ENCODE measurements at places on chromosomes 6 and 20. TPM values are rescaled to one million over a fixed set of nuclear protein-coding genes. Genes with fewer than 3 reads are reported as not detected.

DNA sequence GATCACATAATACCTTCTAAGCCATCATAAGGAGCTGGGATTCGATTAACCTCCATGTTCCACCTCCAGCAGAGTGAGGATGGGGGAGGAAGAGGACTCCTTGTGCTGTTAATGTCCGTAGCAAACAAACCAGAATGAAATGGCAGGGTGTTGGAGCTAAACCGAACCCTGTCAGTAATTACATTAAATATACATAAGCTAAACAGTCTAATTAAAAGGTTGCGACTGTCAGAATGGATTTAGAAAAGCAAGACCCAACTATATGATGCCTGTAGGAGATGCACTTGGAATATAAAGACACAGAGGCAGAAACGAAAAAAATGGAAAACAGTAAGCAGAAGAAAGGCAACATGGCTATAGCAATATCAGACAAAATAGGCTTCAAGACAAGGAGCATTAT is 13.2 kb downstream of the PREX1 start:
- H3K27me3 ChIP-seq: no peaks in the 10 kb centered on the region
- no peak for DNase-seq
- peaks cover 67% of the 10 kb centered on the region for H3K4me1 ChIP-seq
- peaks cover 72% of the 10 kb centered on the region for H3K36me3 ChIP-seq
- H3K27ac ChIP-seq: no peak overlapping the region

Gene RIMS1
- total RNA-seq: not detected

- H3K27ac ChIP-seq: no peak overlapping the region
- H3K36me3 ChIP-seq: no peaks in the 10 kb centered on the region
- no peak for DNase-seq
Observed at GRCh38 chr6:33656844-33657243, 35.7 kb downstream of the ITPR3 start.

GRCh38 chr6:21359926-21360325 is 233.6 kb upstream of the SOX4 start:
- H3K36me3 ChIP-seq: no peaks in the 10 kb centered on the region
- no peak overlapping the region for H3K4me3 ChIP-seq
- no peak for DNase-seq
- no peak overlapping the region for H3K27ac ChIP-seq

Gene GJA1
- 3.4 TPM for total RNA-seq

DNA sequence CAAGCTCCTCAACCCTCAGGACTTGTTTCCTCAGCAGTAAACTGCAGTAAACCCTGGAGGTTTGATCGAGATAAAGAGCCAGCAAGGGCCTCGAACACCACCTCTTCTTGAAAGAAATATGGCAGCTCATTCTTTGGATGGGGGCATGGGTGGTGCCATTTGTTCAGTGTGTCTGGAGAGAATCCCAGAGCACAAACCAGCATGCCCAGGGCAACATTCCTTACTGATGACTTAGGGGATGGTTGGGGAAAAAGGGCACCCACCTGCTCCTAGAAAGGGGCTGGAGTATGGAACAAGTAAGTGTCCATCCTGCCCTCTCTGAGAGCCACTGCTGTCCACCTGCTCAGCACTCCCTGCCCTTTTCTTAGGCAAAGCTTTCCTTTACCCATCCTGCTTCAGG is 31.3 kb upstream of the ZFAND3 start:
- no peak for DNase-seq
- H3K27me3 ChIP-seq: peaks cover 28% of the 10 kb centered on the region
- H3K4me3 ChIP-seq: no peak overlapping the region
- no peaks in the 10 kb centered on the region for H3K36me3 ChIP-seq
- H3K4me1 ChIP-seq: peaks cover 20% of the 10 kb centered on the region
- no peak overlapping the region for H3K27ac ChIP-seq

GRCh38 chr6:158072083-158072721 is 90.5 kb downstream of the SYNJ2 start:
- peak; percentile 90 for DNase-seq
- no peak overlapping the region for H3K4me3 ChIP-seq
- H3K27ac ChIP-seq: no peak overlapping the region
- peaks cover 12% of the 10 kb centered on the region for H3K36me3 ChIP-seq
- H3K4me1 ChIP-seq: peaks cover 5% of the 10 kb centered on the region
- H3K27me3 ChIP-seq: no peaks in the 10 kb centered on the region

Gene SFT2D1
- total RNA-seq: 62.5 TPM

GRCh38 chr6:67883500-67884366 is 751.3 kb upstream of the ADGRB3 start:
- no peak overlapping the region for H3K4me3 ChIP-seq
- DNase-seq: no peak
- H3K27me3 ChIP-seq: no peaks in the 10 kb centered on the region
- H3K4me1 ChIP-seq: no peaks in the 10 kb centered on the region
- H3K27ac ChIP-seq: no peak overlapping the region

DNA sequence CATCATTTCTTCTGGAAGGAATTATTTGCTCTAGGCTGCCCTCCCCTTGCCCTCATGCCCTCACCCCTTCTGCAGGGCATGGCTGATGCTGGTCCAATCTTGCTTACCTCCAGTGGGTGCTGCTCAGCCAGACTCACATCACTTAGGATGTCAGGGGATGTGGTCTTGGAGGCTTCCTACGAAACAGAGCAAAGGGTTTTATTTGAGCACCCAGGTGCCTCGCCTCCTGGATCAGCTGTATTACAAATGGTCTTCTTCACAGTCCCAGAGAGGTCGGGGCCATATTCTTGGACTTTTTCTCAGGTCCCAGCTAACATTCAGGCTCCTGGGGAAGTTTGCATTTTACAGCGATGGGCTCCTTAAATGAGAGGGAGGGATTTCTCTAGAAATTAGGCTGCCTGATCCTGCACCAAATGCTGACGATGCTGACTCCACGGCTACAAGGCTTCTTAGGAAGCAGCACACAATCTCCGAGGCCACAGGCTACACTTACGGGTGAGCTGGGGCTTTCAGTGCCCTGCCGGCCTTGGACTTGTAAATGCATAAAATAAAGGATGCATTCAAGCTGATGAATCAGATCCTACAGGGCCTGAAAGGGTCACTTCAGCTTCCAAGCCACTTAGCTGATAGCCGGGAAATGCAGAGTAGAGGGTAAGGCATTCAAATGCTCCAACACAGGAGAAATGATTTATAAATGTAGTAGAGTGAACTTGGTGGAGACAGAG is 159.8 kb upstream of the ECI2 start:
- no peak overlapping the region for H3K27ac ChIP-seq
- no peak overlapping the region for H3K4me3 ChIP-seq
- DNase-seq: no peak
- H3K27me3 ChIP-seq: no peaks in the 10 kb centered on the region

DNA sequence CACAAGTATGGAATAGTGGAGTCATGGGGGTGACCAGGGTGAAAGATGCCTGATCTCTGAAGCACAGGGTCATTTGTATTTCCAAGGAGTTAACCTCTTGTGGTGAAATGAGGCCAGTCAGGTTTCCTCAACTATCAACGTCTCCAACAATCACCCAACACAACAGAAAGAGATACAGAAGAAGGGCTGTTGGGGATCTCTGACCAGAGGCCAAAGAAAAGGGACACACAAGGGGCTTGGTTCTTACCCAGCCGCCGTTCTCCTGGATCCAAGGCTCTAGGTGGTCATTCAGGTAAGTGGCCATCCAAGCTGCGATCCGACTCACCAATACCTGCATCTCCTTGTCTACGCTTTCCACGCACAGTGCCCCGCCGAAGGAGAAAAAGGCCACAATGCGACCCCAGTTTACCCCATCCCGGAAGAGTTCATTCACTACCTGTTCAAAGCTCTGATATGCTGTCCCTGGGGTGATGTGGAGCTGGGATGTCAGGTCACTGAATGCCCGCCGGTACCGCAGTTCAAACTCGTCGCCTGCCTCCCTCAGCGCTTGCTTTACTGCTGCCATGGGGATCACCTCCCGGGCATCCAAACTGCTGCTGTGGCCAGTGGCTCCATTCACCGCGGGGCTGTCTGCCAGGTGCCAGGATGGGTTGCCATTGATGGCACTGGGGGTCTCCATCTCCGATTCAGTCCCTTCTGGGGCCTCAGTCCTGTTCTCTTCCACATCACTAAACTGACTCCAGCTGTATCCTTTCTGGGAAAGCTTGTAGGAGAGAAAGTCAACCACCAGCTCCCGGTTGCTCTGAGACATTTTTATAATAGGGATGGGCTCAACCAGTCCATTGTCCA is 1.0 kb downstream of the BCL2L1 start:
- H3K4me3 ChIP-seq: peak overlapping the region; percentile 78
- H3K36me3 ChIP-seq: no peaks in the 10 kb centered on the region
- DNase-seq: peak; percentile 83
- peaks cover 62% of the 10 kb centered on the region for H3K4me1 ChIP-seq

Gene EYA4
- 1.8 TPM for total RNA-seq

- H3K4me1 ChIP-seq: no peaks in the 10 kb centered on the region
- no peaks in the 10 kb centered on the region for H3K27me3 ChIP-seq
- DNase-seq: no peak
- H3K27ac ChIP-seq: no peak overlapping the region
Observed at GRCh38 chr6:105080279-105080678, 99.5 kb downstream of the POPDC3 start.

Gene RBM24
- total RNA-seq: 0.33 TPM

Gene TMEM244
- total RNA-seq: not detected

- no peak overlapping the region for H3K4me3 ChIP-seq
- H3K27me3 ChIP-seq: no peaks in the 10 kb centered on the region
- H3K36me3 ChIP-seq: no peaks in the 10 kb centered on the region
- no peaks in the 10 kb centered on the region for H3K4me1 ChIP-seq
- H3K27ac ChIP-seq: no peak overlapping the region
- DNase-seq: no peak
Observed at GRCh38 chr6:139679516-139680179, 305.2 kb upstream of the CITED2 start.

Gene MEI4
- not detected for total RNA-seq

DNA sequence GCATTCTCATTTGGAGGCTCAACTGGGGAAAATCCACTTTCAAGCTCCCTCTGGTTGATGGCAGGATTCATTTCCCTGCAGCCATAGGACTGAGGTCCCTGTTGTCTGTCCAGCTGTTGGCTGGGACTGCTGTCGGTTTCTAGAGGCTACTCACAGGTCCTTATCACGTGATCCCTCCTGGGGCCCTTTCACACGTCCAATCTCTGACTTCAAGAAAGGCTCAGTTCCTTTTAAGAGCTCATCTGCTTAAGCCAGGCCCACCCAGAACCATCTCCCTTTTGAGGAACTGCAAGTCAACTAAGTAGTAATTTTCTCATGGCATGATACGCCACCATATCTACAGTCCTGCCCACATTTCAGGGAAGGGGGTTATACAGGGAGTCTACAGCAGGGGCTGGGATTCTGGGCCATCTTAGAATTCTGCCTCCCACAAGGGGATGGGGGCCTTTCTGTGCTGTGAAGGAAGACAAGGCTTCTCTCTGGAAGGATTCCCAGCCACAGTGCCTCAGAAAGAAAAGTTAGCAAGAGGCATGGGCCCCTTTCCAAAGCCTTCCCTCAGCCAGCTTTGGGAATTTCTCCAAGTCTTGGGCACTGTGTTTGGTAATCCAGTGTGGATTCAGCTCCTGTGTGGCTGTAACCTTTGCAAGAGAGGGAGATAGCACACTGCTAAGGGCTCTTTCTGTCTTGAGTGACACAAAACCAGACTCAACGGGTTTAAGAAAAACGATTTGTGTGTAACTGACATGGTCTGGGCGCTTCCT is 66.4 kb downstream of the CTCFL start:
- H3K4me3 ChIP-seq: no peak overlapping the region
- no peak for DNase-seq
- H3K4me1 ChIP-seq: peaks cover 44% of the 10 kb centered on the region

- peaks cover 27% of the 10 kb centered on the region for H3K27me3 ChIP-seq
- no peaks in the 10 kb centered on the region for H3K4me1 ChIP-seq
- H3K36me3 ChIP-seq: no peaks in the 10 kb centered on the region
Observed at GRCh38 chr6:165910184-165910966, 247.3 kb upstream of the PDE10A start.

Gene FILIP1
- total RNA-seq: 0.43 TPM

Gene ANKRD6
- total RNA-seq: 7.9 TPM

DNA sequence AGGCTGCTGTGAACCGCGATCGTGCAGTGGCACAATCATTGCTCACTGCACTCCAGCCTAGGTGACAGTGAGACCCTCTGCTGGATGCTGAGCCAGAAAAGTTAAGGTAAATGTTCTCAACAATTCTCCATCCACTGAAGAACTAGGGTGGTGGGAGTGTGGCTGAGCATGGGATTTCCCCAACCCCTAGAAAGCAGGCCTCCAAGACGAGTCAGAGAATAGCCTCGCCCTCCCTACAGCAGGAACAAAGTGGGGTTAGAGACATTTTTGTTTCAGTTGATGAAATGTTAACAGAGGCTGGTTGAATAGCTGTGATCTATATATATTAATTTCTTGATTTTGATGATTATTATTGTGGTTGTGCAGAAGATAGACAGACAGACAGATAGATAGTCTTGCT is 6.1 kb upstream of the ALDH8A1 start:
- no peak overlapping the region for H3K4me3 ChIP-seq
- H3K27ac ChIP-seq: no peak overlapping the region
- no peak for DNase-seq
- no peaks in the 10 kb centered on the region for H3K4me1 ChIP-seq

DNA sequence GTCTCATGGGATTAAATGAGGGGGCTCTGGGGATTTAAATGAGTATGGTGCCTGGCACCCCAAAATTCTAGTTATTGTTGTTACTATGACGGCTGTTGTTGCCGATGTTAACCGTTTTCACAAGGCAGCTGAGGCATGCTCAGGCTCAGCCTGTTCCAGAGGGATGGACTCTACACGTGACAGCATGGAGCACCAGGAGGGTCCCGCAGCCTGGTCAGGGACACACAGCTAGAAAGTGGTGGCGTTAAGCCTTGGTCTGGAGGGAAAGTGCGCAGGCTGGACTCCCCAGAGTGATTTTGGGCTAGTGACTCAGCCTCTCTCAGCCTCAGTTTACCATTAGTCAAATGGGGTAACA is 7.0 kb downstream of the FAM110A start:
- DNase-seq: no peak
- peaks cover 18% of the 10 kb centered on the region for H3K27me3 ChIP-seq
- H3K4me1 ChIP-seq: peaks cover 96% of the 10 kb centered on the region
- H3K27ac ChIP-seq: no peak overlapping the region
- peaks cover 10% of the 10 kb centered on the region for H3K36me3 ChIP-seq

Gene CARMIL1
- 18.2 TPM for total RNA-seq

Gene MAP1LC3A
- 31.3 TPM for total RNA-seq

Gene BMP6
- 5.9 TPM for total RNA-seq

Gene KCNK16
- total RNA-seq: not detected

DNA sequence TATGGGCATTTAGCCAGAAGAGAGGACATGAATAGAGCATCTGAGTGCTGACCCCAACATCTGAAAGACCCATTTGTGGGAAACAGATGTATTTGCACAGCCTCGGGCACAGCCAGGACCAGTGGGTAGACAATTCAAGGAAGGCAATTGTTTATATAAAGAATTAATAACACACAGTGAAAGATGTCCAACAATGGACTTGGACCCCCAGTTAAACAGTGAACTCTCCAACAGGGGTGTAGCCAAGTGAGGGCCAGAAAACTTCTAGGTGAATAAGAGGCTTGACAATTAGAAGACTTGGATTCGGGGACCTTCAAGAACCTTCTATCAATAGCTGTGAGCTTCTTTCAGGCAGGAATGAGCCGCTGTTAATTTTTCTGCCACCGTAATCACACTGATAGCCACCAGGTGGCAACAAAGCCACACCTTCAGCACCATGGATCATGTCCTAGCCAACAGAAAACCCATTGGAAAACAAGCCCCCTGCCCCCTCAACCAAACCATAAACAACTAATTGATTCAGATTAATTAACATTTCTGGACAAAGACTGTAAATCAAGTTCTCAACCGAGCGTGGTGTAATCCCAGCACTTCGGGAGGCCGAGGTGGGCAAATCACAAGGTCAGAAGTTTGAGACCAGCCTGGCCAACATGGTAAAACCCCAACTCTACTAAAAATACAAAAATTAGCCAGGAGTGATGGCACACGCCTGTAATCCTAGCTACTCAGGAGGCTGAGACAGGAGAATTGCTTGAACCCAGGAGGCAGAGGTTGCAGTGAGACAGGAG is 8.8 kb upstream of the SRSF6 start:
- DNase-seq: no peak
- H3K36me3 ChIP-seq: no peaks in the 10 kb centered on the region
- H3K27ac ChIP-seq: no peak overlapping the region
- no peak overlapping the region for H3K4me3 ChIP-seq
- peaks cover 20% of the 10 kb centered on the region for H3K27me3 ChIP-seq
